ENCODE measurements at places on chromosomes 4 and X.

- no peak for DNase-seq
These were observed 625.5 kb upstream of the INTU start for GRCh38 chr4:127007305-127007704.

DNA sequence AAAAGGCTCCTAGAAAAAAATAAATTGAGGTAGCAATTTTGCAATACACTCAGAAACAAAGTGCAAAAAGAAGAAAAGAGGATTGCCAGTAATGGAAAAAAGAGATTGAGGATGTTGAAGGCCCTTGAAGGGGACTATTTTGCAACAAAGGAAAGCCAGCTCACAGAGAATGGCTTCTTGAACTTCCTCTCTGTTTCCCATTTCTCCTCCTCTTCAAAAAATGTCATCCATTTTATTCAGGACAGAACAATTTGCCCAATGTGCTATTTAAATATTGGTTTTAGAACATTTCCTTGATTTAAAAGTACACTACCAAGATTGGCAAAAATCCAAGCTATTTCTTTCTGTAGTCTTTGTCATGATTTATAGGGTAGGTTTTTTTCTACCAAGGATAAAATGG, 60.2 kb downstream of the GASK1B start:
- DNase-seq = no peak

- DNase-seq = no peak
These were observed 12.5 kb downstream of the SEC24D start for GRCh38 chr4:118823471-118823870.

DNA sequence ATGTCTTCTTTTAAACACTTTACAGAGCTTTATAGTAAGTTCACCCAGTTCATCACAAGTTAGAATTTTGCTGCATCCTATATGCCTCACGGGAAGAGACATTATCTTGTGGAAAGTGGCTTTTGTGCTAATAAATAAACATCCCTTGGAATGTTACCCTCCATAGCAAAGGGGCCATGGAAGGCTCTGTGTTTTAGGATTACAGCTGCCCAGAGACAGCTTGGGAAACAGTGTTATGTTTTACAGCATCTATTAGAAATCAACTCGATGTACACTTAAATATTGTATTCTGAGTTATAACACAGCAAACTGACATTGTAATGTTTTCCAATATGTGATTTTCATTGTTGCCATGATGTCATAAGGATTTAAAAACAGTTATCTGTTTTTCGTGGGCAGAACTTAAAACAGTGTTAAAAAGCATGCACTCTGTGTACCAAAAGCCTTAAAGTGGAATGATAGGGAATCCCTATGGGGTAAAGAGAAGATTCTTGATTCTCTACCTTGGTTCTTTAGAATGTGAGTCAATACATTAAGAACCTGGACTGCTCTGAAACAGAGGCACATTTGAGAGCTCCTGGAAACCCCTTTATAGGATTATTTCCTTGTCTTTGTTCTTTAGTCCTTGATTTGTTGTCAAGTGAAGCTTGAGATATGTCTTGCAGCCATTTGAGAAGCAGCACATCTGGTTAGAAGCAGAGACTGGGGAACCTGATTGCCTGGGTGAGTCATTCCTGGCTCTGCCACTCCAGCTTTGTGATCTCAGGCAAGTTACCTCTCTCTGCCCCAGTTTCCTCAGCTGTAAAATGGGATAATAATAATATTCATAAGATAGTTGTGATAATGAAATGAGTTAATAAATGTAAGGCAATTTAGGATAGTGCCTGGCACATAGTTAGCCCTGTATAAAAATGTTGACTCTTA, 41.6 kb downstream of the ARHGAP10 start:
- no peak for DNase-seq
